ENCODE measurements at places on chromosomes 12 and 14.
A peak's percentile ranks its signal among the peaks of the same experiment; 100 is the strongest.

- no peak for DNase-seq
Observed at GRCh38 chr12:129193263-129193871, 340.1 kb downstream of the GLT1D1 start.

GRCh38 chr14:55713486-55713885, 133.5 kb downstream of the KTN1 start:
- no peak for DNase-seq

DNA sequence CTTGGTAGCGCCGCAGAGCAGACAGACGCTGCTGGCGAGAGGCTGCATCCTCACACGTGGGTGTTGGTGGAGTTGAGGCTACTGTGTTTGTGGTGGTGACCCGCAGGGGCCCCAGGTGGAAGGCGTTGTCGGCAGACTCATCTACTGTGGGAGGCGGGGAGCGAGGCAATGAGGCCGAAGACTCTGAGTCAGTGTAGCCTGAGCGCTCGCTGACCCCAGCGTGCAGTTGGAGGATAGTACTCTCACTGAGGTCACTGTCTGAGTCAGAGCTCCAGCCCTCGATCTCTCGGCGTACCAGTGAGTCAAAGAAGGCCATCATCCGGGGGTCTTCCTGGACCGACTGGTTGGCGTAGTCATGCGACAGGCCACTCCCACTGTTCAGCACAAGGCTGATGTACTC, 76.0 kb upstream of the ACTN1 start:
- DNase-seq = no peak

- peak; percentile 42 for DNase-seq
Observed at GRCh38 chr14:90368946-90369721, 27.7 kb upstream of the CALM1 start.
